ENCODE measurements at places on chromosomes 2 and 18.

- DNase-seq, result no peak
Measured at GRCh38 chr2:29487967-29488555, 372.8 kb downstream of the CLIP4 start.

GRCh38 chr2:13474538-13474937, 757.8 kb downstream of the TRIB2 start:
- no peak for DNase-seq

GRCh38 chr2:85327160-85327821, 498 bp downstream of the TGOLN2 start:
- peak; percentile 82 for DNase-seq

GRCh38 chr2:192828175-192828574, 633.4 kb upstream of the TMEFF2 start:
- no peak for DNase-seq

DNA sequence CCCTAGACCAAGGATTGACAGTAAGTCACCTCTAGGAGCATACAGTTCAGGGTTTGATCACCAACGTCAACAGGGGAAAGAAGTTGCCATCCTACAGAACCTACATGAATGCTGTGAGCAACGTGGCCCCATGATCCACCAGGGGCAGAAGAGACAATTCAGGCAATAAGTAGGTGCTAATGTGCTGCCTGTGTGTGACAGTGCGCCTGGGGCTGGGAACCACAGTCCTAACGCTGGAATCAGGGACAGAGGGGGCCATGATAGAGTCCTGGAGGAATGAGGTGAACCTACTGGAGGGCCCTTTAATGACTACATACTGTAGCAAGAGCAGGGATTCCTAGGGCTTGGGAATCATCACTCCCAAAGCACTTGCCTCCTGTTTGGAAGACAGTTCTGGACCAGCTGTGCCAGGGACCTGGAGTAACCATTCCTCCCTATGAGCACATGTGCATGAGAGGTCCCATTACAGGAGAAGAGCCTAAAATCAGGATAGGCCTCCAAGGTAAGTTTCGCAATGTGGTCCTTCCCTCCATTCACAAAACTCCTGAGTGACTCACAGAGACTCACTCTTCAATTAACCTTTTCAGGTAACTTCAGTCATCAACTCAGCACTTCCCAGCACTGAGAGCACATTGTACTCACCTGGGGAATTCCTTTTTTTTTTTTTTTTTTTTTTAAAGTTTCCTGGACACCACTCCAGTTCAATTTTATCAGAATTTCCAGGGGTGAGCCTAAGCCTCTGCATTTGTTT, 214.0 kb downstream of the TMEM163 start:
- DNase-seq, result no peak

- no peak for DNase-seq
Measured at GRCh38 chr2:203913947-203914346, 22.6 kb upstream of the ICOS start.

- peak; percentile 66 for DNase-seq
Measured at GRCh38 chr2:112958428-112959108, 19.2 kb upstream of the IL36G start.

- DNase-seq, result peak; percentile 47
Measured at GRCh38 chr2:128379021-128380015, 60.6 kb upstream of the HS6ST1 start.

GRCh38 chr18:43526426-43527145, 249.3 kb upstream of the SYT4 start:
- DNase-seq, result no peak

- peak; percentile 41 for DNase-seq
Measured at GRCh38 chr2:231342061-231342711, 53.3 kb upstream of the B3GNT7 start.

GRCh38 chr2:58669998-58670397, 428.9 kb upstream of the FANCL start:
- no peak for DNase-seq

DNA sequence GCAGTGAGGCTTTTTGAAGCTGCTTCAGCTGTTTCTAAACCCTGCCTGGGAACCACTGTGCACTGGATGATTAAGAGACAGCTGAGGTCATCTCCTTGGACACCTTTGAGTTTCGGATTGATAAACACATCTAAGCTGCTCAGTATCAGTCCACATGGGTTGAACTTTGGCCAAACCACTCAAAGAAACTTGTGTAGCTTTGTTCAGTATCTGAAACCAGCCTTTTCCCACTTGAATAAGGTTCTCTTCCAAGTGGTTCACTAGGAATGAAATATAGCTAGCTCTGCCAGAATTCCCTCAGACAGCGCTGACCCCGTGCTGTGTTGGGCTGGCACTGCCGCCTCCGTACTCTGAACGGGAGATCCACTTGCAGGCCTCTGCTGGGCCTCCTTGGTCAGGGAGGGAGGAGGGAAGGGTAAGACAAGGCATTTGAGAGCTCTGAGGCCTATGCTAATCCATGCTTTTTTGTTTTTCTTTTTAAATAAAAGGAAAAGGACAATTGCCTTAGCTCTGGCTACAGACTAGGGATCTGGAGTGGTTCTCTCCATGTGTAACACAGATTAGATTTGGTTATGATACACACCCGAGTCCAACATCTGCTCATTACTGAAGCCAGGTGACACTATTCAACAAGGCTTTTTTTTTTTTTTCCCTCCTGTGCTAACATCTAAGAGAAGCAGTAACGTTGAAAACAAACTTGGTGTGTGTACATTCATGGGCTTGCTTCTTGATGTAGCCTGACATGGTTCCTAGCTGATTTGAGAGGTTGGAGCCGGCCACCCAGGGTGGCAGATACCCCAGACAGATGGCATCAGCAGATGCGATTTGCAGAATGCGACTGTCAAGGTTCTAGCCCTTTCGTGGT, 67.7 kb downstream of the NCK2 start:
- no peak for DNase-seq

GRCh38 chr2:205024822-205025518, 479.7 kb downstream of the PARD3B start:
- peak; percentile 65 for DNase-seq

DNA sequence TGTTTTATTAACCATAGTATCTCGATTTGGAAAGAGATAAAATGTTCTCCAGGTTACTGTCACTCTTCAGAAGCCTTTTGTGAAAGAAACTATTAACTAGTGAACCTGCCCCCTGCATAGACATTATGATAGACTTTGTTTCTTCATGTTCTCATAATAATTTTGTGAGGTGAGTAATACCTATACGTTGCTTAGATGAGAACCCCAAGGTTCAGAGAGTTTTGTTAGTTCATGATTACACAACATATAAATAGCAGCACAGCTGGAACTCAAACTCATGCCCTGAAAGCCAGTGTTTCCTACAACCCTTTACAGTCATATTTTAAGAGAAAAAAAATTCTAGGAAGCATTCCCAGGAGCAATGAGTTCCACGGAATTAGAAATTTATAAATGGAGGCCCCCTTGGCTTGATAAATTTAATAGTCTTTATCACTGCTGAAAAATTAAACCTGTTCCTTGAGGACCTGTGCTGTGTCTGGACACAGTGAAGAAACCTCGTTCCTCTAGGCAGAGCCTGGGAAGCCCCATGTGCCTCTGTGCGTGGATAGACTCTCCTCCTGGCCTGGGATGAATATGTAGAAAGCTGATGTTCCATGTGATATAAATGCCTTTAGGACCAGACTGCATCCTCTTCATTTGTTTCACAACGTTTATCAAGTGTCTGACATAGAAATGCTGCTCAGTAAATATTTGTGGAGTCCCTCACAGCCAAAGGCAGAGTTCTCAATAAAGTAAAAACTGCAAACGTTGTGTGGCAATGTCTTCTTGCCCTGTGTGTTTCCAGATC, 1257.0 kb upstream of the GYPC start:
- no peak for DNase-seq

DNA sequence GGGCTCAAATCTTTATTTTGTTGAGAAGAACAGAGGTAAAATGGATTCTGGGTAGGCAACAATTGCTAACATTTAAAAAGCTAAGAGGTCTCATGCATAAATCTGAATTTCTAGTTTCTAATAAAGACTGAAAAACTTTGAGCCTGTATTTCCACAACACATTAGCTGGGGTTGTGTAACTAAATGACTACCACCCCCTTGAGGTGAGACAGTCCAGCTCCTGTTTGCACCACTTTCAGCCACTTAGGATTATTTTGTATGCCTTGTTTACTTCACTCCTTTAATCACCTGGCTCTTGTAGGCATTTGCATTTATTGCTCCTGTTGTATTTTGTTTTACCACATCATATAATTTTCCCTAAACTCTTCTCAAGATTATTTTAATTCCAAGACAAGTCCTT, 376.6 kb downstream of the PTH2R start:
- DNase-seq, result no peak

GRCh38 chr2:172965433-172966212, 110.0 kb upstream of the MAP3K20 start:
- no peak for DNase-seq

DNA sequence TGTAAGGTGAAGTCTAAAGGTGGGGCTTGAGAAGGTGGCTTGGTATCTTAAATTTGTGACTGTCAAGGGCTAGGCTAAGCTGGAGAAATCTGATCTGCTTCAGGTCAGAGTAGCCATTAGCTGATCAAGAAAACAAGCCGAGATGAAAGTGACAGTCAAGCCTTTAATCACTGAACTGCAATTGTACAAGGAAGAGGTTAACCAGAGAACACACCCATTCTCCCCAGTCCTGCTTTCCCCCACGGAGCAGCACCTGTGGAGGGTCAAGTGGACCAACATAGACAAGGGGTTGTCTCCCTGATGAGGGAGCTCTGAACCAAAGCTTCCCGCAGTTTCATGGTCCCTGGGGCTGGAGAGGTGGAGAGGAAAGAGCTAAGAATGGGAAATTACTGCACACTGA, 901.2 kb downstream of the DCC start:
- DNase-seq, result no peak

GRCh38 chr2:64727843-64728463, 74.2 kb upstream of the SERTAD2 start:
- no peak for DNase-seq

- DNase-seq, result no peak
Measured at GRCh38 chr2:59932341-59932740, 621.1 kb downstream of the BCL11A start.

GRCh38 chr2:229646186-229646723, 68.1 kb downstream of the DNER start:
- no peak for DNase-seq
